ENCODE measurements at places on chromosomes 7 and 10.

DNA sequence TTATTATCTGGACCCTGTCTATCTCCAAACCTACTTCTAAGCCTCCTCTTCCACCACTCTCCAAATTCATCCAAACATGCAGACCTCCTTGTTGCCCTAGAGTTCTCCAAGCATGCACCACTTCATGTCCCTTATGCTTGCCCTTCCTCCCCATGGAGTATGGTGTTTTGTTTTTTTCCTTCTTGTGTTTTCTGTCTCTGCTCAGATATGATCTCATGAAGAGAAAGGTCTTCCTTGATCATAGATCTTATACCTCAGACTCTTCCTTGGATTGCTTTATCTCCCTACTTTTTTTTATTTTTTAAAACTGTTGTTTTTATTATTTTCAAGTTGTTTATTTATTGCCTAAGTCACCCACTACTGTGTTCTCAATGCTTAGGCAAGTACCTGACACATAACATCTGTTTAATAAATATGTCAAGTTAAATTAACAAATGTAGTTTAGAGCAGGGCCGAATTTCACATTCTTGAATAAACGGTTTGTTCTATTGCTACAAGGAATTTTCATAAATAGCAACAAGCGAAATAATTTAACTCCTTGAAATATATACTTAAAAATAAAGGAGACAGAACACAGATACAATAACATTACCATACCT, 84.5 kb downstream of the HGF start:
- DNase-seq = no peak

DNA sequence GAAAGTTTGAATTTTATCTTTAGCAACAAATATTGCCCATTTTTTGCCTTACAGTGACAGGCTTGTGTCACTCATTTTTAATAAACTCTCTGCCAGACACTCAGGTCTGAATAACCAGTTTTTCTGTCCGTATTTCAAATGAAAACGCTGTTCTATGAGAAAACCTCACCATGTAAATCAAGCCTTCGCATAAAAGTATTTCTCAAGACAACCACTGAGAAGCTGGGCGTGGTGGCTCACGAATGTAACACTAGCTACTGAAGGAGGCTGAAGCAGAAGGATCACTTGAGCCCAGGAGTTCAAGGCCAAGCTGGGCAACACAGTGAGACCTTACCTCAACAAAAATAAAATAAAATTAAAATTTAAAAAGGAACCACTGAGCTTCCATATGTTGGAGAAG, 339.3 kb downstream of the PARD3 start:
- no peak for DNase-seq

- no peak for DNase-seq
Measured at GRCh38 chr10:113516061-113516460, 36.8 kb upstream of the HABP2 start.

DNA sequence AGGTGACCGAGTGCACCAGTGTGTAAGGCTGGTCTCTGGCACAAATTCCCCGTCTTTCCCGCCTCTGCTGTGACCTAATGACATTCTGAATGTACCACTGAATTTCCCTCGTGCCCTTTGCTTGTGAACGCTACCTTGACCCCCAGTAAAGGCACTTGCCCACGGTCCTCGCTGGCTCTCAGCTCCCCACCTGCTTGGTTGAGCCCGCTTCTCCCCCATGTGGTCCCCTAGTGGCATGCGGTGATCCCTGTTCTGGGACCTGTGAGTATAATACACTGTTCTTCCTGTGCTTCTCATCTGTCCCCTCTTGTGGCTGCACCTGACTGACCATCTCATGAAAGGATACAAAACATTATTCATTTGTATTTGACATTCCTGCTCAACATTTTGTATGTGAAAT, 495.7 kb downstream of the INHBA start:
- peak; percentile 13 for DNase-seq

- DNase-seq = no peak
Measured at GRCh38 chr10:111273635-111274034, 196.8 kb downstream of the ADRA2A start.
